Stimulated activated CD4-positive, alpha-beta T cell treated with anti-CD3 and anti-CD28 coated beads, Interleukin-2, amount 100 ng/mL, for 4 hours (primary cell): ENCODE measurements at places on chromosomes 13 and 19.

- peak; percentile 60 for DNase-seq
Observed at GRCh38 chr19:7925171-7925851, 624 bp downstream of the CTXN1 start.

DNA sequence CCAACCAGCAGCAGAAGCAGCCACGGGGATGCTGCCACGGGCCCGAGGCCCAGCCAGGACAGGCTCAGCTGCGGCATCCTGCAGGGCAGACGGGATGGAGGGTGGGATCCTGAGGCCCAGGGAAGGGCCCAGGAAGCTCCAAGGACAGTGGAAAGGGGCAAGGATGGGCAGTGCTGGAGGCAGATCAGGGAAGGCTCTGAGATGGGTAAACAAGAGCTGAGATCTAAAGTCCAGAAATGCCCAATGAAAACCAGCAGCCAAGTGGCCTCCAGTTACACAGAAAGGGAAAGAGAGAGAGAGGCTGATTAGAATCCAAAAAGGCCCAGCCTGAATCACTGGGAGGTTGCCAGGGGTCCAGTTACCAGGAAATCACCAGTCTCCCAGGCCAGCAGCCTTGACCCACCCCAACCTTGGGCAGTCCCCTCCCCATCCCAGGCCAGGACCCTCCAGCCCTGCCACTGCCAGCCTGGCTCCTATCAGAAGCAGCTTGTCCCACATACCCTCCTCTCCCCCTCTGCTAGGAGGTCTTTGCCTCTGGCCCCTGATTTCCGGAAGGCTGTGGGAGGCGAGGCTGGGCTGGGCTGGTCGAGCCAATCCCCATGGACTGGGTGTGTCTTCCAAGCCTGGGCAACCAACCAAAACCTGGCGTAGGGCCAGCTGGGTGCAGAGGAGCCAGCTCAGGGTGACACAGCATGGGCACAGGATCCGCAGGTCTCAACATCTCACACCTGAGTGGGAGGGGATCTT, at the start of gene CYP4F11:
TSS of gene CYP4F11 (minus strand) at position 198 of the 747 bp plus-strand sequence. CDS start at position 77, 121 bp downstream.
- no peak for DNase-seq

DNA sequence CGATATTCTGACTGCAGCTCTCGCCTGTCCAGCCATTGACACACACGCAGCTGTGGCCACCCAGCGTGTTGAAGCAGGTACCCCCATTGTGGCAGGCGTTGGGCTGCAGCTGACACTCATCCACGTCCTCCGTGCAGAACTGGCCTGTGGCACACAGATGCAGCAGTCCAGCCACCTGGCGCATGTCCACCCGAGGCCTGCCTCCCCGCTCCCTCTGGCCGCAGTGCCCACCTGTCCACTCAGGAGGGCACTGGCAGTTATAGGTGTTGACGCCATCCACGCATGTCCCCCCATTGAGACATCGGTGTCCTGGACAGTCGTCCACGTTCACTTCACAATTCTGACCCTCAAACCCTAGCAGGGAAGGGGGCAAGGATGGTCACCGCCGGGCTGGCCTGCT, 9.3 kb downstream of the NOTCH3 start:
- no peak for DNase-seq

GRCh38 chr19:1672038-1672768, 19.8 kb upstream of the TCF3 start:
- DNase-seq, result peak; percentile 48

GRCh38 chr13:23583491-23583890, 13.3 kb downstream of the TNFRSF19 start:
- DNase-seq, result no peak

DNA sequence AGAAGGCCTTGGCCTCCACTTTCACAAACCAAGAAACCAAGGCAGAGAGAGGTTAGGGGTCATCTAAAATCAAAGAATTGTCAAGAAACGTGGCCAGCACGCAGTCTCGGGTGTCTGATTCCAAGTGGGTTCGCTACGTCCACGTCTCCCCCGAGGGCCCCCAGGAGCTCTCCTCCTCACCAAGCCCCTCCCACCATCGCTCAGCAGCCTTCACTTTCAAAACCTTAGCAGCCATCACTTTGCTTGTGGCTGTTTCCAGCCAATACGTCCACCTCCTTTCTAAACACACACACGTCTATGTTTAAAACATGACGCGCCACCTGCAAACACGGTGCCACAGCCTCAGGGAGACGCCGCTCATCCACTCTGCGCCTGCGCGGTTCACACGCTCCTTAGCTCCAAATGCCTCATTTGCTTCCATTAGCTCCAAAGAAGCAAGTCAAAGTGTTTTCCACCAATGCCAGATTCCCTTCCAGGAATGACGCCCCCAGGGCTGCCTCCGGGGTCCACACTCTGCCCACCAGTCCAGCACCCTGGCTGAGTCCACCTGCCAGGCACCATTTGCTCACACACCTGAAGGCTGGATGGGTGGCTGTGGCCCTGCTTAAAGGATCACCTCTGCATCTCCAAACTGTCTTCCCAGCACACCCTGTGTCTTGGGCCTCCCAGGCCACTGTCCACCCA, 5.5 kb downstream of the RASA3 start:
- no peak for DNase-seq

DNA sequence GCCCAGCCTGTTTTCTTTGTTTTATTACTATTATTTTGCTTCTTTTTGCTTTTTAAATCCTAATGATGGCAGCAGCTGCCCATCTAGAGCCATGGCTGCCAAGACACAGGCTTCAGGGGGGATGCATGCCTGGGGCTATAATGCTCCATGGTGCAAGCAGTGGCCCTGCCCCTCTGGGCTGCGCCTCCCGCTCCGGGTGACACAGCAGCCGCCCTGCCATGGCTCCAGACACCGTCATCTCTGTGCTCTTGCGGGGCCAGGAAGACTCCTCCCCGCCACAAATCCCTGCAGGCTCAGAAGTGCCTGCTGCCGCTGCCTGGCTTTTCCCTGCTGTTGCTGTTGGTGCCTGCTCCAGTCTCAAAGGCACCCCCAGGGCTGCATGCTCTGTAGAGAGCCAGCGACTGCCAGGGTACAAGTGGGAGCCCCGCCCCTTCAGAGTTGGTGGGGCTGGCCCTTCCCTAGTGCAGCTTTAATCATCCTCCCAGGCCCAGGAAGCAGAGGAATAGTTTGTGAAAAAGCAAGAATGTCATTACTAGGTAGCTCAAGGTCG, 581.5 kb downstream of the FGF9 start:
- DNase-seq, result no peak

GRCh38 chr19:44592451-44592890, 20.9 kb upstream of the IGSF23 start:
- DNase-seq, result no peak

GRCh38 chr19:54154603-54155345, 4.7 kb downstream of the LENG1 start:
- DNase-seq, result no peak

GRCh38 chr19:16301999-16302694, 22.5 kb upstream of the KLF2 start:
- DNase-seq, result no peak

GRCh38 chr19:42024622-42025111, 30.6 kb upstream of the ATP1A3 start:
- DNase-seq, result no peak

GRCh38 chr13:41696163-41697003, 239.0 kb downstream of the RGCC start:
- DNase-seq, result no peak

DNA sequence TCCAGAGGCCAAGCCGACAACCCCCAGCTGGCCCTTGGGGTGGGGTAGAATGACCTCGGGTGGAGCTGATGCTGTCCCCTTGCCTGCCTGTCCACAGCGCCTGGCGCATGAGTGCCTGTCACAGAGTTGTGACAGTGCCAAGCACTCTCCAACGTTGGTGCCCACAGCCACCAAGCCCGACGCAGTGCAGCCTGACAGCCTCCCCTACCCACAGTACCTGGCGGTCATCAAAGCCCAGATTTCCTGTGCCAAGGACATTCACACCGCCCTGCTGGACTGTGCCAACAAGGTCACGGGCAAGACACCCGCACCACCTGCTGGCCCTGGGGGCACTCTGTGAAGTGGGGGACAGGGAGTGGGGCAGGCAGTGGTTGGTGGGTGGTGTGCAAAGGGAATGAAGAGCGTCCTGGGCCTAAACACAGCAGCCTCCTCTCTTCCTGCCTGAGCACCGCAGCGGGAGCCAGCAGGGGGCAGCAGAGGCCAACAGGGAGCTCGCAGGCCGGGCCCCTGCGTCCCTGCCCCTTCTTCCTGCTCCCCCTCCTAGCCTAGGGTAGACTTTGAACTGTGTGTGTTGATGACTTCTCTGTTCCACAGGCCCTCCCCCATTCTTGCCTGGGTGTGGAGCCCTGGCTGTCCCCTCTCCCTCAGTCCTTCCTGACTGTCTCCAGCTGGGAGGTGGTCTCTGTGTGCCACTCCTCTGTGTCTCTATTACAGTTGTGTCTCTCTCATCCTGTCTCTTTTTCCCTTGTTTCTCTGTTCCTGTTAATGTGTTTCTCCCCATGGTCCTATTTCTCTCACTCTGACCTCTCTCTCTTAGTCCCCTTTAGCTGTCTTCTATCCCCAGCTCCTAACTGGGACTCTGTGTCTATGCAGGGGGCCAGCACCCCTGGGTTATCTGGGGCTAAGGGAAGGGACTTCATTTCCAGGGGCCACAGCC, 6.5 kb downstream of the MED29 start:
- DNase-seq, result peak; percentile 91

DNA sequence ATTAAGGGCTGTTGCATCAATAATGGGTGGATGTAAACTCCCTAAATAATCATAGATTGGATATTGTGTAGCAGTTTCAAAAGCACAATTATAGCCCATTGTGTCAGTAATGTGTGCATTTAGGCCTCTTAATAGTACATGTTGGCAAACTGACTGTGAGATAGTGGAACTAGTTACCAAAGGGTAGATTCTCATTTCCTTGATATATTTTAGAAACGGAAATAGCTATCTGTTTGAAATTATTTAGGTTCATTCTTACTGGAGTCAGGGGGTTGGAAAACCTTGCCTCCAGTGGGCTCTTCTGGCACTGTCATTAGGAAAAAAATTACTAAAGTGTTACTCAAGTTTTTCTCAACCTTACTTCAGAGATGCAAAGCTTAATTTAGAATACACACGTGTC, 1074.9 kb downstream of the PCDH17 start:
- DNase-seq, result no peak
